CD4-positive, alpha-beta memory T cell (primary cell): ENCODE measurements at places on chromosomes 4 and X. TPM values are rescaled to one million over a fixed set of nuclear protein-coding genes. Genes with fewer than 3 reads are reported as not detected.
A peak's percentile ranks its signal among the peaks of the same experiment; 100 is the strongest.

REELD1 gene
- 0.58 TPM for total RNA-seq

NDNF gene
- total RNA-seq, result not detected

IL1RAPL1 gene
- total RNA-seq, result not detected

- DNase-seq, result no peak
Observed at GRCh38 chr4:158799856-158800255, 31.0 kb downstream of the FNIP2 start.

- no peak for DNase-seq
Observed at GRCh38 chrX:91079342-91080114, 355.1 kb upstream of the PABPC5 start.

DNA sequence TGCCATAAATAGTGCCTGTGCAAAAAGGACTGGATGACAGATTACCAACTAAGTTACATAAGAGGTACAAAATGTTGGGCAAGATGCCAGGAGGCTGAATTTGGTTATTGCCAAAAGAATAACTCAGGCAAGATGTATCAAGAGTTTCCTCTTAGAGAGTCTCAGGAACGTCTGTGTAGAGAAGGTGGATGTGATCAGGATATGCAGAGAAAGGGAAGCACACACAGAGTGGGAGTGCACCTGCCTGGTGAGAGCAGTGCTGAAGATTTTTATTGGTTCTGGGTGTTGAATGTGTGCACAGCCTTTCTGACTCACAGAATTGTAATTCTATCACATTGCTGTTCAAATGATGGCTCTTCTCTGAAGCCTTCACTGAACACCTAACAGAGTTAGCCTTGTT is 156.8 kb upstream of the HS3ST1 start:
- DNase-seq, result no peak

DNA sequence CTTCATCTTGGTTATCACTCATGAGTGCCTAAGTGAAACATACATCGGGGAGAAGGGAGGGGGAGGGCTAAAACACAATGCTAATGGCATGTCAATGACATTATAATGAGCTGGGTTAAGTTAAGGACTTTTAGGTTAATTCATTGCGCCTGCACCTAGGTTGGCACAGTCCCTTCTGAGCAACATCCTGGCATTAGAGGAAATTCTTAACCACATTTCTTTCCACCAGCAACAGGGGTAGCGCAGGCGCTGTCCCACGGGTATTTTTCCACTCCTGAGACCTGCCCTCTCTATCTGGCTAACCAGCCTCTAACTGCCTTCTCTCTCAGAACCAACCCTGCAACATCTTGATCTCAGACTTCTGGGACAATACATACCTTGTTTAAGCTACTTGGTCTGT is 39.0 kb upstream of the PROM1 start:
- peak; percentile 3 for DNase-seq
